Germinal center (tissue), 1 donor: ENCODE measurements at places on chromosomes 13 and 19.

GRCh38 chr13:77789376-77789775, 91.9 kb downstream of the SLAIN1 start:
- DNase-seq, result no peak

- DNase-seq, result peak; percentile 33
Measured at GRCh38 chr19:44582581-44583265, 30.6 kb upstream of the IGSF23 start.

DNA sequence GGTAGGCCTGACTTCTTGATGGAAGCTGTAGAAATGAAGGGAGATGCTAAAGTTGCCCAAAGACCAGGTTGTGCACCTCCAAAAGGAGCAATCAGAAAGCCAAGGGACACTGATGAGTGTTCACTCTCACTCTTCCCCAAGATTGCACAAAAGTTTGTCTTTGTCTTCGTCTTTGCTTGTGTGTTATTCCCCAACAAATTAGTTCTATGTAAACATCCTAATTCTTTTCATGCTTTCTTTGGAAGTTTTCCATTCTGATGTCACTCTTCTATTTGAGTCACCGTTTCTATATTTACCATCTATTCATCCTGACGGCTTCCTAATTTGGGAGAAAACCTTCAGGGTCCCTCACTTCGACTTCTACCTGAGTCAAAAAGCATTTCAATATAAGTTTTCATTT, 3.7 kb upstream of the TMEM272 start:
- no peak for DNase-seq

DNA sequence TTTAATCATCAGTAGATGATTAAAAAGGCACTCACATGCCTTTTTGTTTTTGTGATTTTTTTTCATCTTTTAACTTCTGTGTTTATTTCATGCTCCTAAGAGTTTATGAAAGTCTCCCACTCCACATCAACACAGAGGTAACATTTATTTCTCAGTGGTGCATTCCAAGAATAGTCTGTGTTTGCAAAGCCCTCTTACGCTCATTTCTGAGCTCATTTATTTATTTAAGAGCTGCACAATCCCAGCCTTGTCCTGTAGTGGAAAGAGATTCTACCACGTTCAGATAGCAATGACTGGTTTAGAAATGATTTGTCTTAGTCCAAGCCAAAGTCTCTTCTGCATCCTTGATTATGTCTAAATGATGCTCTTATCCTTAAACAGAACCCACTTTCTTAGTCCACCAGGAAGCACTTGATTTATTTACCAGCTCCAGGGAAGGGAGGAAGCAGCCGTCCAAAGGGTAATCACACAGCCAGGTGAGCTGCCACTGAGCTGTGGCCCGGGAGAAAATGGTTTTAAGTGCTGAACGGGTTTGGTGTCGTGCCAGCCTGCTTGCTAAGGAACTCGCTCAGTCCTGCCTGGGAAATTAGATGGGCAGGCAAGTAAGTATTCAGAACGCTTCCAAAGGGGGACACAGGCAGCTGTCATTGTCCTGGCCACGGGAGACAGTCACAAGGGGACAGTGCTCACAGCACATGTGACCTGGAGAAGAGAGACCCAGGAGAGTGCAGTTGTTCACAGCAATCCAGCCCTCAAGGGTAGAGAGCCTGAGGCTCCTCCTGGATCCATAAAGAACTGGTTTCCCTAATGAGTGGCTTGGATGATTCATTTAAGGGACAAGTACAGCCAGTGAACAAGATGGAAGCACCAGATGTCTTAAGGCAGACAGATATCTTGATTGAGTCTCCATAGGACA, 131.8 kb upstream of the WASF3 start:
- no peak for DNase-seq

GRCh38 chr13:77918391-77919245, at the start of gene EDNRB:
Gene EDNRB (minus strand): TSS chr13:77918831. CDS start chr13:77918573, 258 bp downstream.
- peak; percentile 5 for DNase-seq

DNA sequence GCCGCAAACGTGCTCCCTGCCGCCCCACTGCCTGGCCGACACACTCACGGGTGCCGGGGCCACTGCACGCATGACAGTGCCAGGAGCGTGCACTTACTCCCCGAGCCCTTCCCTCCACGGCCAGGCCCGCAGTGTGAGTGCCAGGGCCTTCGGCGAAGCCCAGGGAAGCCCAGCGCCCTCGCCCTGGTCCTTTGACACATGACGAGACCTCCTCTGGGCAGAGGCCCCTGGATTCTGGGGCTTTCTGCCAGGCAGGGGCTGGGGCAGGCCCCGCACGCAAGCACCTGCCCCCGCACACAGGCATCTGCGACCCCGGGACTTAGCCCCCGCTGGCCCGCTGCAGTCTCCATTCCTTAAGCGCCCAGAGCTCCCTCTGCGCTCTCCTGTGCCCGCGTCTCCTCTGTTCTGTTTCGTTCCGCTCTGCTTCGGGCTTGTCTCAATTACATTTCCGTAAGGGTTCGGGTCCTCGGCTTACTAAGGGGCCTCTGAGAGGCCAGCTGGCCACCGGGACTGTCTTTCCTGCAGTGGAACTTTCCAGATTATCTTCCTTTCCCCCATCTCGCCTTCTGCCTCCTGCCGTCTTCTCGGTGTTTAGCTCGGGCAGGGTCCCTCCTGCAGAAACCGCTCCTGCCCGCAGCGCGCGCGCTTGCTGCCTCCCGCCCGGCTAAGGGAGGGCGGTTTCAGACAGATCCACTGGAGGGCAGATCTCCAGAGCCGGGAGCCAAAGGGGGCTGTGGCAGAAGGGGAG, 98.8 kb downstream of the ING1 start:
- no peak for DNase-seq

DNA sequence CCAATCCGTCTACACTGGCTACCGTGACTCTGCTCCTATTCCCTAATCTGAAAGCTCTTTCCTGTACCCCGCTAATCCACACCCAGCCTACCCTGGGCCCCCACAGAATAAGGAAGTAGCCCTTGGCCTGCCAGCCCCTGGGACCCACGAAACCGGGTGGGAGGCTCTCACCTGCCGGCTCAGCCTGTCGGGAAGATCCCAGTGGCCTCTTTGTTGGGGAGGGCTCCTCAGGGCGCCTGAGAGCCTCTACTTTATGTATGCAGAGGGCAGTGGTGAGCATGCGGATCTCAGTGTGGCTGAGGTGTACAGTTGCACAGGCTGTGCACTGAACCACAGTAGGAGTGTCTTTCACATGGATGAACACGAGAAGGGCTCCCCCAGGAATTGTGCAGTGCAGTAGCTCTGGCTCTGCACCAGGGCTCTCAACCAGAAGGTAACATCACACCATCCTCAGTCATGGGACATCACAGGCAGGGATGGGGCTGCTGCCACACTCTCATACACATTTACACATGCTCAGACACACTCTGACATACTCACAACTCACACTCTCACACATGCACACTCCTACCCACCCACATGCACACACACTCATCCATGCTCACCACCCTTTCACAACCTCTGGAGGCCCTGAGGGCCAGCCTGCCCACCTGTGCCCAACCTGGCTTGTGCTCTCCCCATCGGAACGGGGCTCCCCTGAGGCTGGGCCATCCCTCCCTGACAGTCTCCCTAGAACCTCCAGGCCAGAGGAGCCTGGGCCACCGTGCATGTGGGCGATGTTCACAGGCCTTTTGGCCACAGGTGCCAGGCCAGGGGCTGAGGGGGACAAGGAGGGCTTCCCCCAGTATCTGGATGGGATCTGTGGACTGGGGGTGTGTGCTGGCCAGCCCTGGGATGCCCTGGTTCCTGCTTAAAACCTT, 135.0 kb downstream of the URI1 start:
- DNase-seq, result no peak

- DNase-seq, result no peak
Measured at GRCh38 chr19:54480051-54480450, 7.0 kb upstream of the CDC42EP5 start.

DNA sequence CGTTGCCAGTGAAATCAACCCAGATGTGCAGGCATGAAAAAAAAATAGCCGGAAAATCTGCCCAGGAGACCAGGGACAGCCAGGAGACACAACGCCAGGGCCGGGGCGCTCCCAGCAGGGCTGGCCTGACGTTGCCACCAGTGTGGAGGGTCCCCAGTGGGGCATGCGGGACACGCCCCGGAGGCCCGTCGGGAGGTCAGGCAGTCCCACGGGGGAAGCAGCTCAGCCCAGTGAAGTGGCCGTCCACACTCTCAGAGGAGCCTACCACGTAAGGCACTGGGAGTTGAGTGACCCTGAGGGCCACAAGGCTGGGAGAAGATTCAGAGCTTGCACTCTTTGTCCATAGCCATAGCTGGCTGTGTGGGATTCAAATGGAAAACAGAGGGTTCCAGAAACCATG, 53.2 kb upstream of the GAS6 start:
- DNase-seq, result no peak

- DNase-seq, result no peak
Measured at GRCh38 chr19:29491995-29492577, 33.7 kb upstream of the VSTM2B start.

- DNase-seq, result no peak
Measured at GRCh38 chr13:41767801-41768200, 193.1 kb downstream of the VWA8 start.

DNA sequence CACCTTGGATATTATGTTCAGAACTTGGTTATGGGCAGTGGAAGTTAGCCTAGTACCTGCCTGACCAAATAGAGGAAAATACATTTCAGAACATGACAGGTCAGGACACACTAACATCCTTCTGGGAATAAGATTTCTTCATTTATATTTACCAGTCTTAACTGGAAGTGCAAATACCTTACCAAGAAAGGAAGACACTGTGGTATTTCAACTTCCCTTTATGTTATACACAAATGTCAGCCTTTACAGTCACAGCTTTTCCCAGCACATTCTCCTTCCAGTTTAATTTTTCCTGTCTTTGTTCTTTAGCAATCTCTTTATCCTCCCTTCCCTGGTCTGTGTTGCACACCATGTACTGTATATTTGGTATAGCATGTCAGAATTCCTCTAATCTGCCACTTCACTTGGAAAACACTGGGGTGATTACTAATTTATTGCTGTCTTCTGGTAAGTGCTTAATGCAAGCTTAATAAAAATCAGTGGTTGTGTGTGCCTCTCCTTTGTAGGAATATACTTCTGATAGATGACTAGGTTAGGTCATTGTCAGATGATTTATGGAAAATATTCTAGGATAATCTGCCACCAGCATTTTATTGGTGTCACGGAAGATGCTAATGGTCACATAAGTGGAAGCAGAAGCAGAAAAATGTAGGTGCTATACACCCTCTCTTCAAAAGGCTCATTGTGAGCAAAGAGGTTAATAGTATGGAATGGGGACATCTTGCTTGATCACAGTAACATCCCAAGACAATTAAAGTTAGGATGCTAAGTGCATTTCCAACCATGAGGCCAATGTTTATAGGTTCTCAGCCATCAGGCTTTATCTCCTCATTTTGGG, 124.3 kb upstream of the STARD13 start:
- DNase-seq, result no peak

DNA sequence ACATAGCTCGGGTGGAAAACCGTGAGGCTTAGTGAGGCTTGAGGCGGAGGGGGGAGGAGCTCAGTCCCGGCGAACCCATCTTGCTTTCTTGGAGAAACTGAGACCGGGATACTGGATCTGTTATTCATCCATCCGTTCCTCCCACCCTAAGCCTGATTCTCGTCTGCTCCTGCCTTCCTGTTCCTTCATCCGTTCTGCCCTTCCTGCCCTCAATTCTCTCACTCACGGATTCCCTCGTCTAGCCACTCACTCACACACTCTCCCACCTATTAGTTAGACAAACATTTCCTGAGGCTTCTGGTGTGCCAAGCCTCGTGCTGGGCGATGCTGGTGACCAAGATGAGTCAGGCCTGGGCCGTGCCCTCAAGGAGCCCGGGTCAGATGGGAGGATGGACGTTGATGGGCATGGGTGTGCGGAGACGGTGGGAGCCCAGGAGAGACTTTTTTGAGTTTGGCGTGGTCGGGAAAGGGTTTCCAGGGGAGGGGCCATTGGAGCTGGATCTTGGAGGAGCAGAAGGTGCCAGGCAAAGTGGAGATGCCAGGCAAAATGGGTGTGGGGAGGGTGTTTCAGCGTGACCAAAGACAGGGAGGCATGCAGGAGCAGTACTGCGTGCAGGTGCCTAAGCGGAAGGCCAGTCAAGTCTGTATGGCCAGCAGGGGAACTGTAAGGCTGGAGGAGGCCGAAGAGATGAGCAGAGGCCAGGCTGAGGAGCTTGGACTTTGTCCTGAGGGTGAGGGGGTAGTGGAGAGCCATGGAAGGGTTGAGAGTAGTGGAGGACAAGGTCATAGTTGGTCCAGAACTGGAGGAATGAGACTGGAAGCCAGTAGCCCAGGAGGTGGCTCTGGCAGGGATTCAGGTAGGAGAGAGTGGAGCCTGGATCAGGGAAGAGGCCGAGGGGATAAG, 7.4 kb upstream of the CNFN start:
- no peak for DNase-seq

GRCh38 chr19:41746593-41747227, 8.6 kb upstream of the CEACAM6 start:
- peak; percentile 20 for DNase-seq

DNA sequence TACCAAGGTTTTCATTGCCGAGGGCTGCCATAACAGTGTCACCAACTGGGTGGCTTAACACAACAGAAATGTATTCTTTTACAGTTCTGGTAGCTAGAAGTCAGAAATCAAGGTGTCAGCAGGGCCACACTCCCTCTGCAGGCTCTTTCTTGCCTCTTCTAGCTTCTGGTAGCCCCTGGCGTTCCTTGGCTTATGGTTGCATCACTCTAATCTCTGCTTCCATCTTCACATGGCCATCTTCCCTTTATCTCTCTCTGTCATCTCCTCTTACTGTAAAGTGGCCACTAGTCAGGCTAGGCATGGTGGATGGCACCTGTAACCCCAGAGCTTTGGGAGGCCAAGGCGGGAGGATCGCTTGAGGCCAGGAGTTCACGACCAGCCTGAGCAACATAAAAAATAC, 38.0 kb upstream of the MRI1 start:
- DNase-seq, result no peak

GRCh38 chr13:101327871-101328270, 88.4 kb downstream of the NALCN start:
- no peak for DNase-seq

GRCh38 chr13:79637133-79637763, 156.3 kb downstream of the NDFIP2 start:
- no peak for DNase-seq

GRCh38 chr13:78325585-78325984, 277.8 kb downstream of the POU4F1 start:
- no peak for DNase-seq

DNA sequence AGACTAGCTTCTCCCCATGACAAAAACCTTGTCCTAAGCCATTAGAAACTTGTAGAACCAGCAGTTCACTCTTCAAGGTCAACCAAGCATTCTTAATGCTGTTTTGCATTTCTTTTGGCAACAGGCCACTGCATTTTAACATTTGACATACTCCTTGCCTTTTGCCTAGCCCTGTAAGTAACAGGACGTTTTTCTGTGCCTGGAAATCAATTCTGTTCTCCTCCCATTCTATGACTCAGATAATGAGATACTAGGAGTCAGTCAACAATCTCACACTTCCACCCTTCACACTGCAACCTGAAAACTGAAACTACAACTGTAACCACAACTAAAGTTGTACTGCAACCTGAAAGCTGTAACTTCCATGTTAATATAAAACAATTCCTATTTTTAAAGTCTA, 268.7 kb downstream of the MZT1 start:
- DNase-seq, result no peak

- DNase-seq, result no peak
Measured at GRCh38 chr19:19550485-19550929, 12.4 kb downstream of the CILP2 start.
